ENCODE measurements at places on chromosomes 6 and 20.

GRCh38 chr6:125789576-125790357 lies 993 bp upstream of the NCOA7 start:
- DNase-seq = peak; percentile 73

GRCh38 chr6:107218142-107218541 lies 102.8 kb upstream of the BEND3 start:
- no peak for DNase-seq

DNA sequence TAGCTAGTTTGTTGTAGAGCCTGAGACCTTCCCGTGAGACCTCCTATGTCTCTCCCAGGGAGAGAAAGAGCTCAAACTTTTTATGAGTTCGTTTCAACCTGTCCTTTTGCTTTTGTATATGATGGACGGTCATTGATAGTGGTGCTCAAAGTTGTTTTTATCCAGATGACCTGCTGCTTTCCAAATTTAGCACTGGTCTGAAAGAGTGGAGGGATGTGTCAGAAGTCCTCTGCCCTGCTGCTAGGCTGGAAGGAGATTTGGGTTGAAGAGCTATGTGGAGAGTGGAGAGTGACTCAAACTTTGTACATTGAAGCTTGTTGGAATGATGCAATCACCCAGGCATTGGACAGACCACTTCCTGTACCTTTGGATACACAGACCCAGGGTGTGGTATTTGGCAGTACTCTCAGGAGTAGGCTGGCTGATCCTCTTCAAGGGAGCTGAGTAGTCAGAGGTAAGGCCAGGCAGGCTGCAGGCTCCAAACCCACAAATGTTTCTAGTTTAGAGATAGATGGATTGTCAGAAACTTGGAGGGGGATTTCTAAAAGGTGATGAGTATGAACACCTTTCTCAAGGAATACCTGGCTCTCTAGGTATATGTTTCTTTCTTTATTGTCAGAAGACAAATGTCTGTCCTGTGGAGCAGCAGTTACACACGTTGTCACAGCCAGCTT lies 49.4 kb upstream of the RREB1 start:
- DNase-seq = peak; percentile 81

GRCh38 chr6:131828080-131828479 lies 20.3 kb downstream of the ENPP1 start:
- peak; percentile 52 for DNase-seq

- no peak for DNase-seq
Measured at GRCh38 chr6:155432293-155432692, 23.3 kb downstream of the NOX3 start.

GRCh38 chr20:41507851-41508250 lies 110.3 kb downstream of the CHD6 start:
- no peak for DNase-seq

DNA sequence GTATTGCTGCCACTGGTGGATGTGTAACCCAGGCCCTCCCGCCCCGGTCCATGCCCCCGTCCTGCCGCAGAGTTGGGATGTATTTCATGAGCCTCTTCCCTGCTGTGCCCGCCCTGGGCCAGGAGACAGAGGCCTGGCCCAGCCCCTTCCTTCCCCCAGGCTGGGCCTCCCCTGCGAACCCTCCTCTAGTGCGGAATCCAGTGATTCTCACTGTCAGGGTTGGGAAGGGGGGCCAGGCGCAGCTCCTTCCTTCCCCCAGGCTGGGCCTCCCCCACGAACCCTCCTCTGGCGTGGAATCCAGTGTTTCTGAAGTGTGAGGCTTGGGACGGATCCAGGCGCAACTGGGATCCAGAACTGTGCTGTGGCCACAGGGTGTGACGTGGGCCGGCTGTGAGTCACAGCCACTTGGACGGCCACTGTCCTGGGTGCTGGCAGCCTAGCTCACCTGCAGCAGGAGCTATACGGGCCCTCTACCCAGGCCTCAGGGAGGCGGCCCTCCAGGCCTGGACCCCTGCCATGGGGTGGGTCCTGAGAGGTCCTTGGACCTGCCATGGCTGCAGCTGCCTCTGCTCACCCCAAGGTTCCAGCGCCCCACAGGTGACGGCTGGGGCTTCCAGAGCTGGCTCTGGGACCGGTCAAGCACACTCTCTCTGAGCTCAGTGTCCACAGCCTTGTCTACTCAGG lies 28.3 kb downstream of the COL20A1 start:
- DNase-seq = peak; percentile 52

- no peak for DNase-seq
Measured at GRCh38 chr6:12423832-12424231, 133.7 kb downstream of the EDN1 start.
